NCI-H460 (cell line): ENCODE measurements at places on chromosomes 2 and 18.
A peak's percentile ranks its signal among the peaks of the same experiment; 100 is the strongest.

DNA sequence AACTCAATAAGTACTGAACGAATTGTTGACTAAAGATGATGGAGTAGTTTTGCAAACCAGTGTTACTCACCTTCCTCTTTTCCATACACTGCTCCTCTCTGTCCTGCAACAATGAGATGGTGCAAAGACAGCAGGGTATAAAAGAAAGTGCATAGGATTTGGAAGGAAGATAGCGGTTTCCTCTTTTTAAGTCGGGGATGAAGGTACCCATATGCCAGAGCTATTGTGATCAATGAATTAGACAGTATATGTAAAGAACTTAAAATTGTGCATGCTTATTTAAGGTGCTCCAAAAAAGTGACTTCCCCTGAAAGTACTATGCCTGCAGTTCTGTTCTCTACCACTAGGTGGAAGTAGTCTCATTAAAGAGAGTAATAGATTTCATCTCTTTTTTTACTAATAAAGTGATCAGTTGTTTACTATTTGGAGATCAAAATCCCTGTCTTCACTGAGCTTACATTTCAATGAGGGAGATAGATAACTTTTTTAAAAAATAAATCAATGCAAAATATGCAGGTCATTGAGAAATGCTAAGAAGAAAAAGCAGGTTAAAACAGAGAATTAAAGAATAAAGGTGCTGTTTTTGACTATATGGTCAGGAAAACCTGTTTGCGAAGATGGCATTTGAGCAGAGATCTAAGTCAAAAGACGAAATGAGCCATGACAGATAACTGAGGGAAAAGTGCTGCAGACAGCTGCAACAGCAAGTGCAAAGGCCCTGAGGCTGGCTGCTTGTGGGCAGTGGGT is 339.7 kb upstream of the SLC14A2 start:
- peak; percentile 6 for DNase-seq

DNA sequence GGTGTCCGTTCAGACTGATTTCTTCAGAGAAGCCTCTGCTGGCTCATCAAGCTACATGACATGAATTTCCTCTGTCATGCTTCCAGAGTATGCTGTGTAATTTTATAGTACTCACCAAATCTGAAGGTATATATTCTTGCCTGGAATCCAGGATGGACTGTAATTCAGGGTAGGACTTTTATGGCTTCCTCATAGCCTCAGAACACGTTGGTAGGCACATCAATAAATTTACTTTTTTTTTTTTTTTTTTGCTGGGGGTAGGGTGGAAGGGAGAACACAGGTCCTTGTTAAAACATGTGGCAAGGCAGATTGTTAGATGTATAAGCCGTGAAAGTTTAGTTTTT is 34.4 kb downstream of the MTA3 start:
- DNase-seq, result no peak

GRCh38 chr2:151761687-151762086 is 27.4 kb upstream of the NEB start:
- DNase-seq, result no peak

DNA sequence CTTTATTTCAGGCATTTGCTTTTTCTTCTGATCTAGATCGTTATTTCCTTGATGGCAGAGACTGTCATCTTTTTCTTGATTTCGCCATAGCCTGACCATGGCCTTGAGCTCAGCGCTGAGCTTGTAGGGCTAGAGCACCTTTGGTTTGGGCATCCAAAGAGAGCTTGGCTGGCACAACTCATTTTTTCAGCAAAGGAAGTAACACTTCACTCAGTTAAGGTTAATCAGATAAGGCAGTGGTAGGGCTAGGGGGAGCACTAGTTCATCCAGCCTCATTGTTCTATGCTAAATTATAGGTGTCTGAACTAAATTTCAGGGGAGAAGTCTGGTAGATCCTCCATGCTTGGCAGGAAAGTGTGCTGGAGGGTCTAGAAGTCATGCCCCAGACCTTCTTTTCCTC is 125.0 kb downstream of the SETBP1 start:
- DNase-seq, result no peak

DNA sequence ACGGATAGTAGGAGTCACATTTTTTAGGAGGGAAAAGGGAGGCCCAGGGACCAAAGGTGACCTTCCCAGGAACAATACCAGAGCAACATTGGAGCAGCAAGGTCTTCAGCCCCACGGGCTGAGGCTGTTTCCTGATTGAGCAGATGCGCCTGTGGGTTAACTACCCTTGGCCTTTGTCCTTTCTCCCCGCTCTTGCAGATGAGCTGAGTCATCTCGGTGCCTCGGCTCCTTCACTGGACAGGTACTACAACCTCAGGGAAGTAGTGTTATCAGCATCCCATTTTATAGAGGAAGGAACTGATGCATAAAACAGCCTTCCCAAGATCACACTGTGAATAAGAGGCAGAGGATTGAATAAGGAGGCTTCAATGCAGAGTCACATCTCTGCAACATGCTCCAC is 43.5 kb downstream of the DHRS9 start:
- no peak for DNase-seq

GRCh38 chr18:4020026-4020425 is 435.1 kb downstream of the DLGAP1 start:
- no peak for DNase-seq

DNA sequence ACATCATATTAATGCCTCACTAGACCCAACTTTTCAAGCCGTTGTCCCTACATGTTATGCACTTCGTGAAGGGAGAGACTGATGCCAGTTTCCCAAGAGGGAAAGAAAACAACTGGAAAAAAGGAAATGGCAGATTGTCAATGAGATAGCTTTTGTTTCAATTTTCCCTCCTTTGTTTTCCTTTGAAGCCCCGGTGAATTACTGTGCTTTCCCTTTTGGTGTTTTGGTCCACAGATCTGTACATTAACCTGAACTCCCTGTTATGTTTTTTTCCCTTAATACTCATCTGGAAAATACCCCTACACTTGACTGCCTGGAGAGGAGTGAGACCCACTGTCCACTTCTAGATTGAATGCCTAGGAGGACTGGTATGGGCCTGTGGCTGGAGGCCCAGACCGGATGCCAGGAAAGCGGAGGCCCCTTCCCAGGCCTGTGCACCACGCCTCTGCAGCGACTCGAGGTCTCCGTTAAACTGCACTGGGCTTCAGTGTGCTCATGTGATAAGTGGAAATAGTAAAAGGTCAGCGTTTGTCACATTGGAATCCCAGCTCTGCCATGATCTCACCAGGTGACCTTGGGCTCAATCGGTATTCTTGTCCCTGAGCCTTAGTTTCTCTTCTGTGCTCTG is 106.4 kb downstream of the GATA6 start:
- no peak for DNase-seq

- no peak for DNase-seq
Measured at GRCh38 chr2:237661799-237662328, 34.5 kb downstream of the LRRFIP1 start.

DNA sequence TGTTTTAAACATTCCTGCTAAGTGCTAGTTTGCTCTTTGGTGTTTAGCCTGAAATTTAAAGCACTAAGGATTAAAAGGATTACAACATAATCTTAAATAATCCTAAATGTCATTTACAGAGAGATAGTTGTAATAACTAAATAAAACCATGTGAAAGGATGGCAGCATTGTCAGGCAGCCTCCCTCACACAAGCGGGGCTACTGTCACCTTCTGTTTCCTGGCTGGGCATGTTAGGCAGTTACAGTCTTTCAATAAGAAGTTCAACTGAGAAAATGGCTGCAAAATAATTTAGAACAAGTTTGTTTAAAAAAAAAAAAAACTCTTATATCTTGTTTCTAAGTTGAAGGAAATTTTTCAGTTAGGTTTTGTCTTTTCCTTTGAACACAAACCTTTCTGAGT is 124.9 kb downstream of the ARHGAP15 start:
- no peak for DNase-seq

DNA sequence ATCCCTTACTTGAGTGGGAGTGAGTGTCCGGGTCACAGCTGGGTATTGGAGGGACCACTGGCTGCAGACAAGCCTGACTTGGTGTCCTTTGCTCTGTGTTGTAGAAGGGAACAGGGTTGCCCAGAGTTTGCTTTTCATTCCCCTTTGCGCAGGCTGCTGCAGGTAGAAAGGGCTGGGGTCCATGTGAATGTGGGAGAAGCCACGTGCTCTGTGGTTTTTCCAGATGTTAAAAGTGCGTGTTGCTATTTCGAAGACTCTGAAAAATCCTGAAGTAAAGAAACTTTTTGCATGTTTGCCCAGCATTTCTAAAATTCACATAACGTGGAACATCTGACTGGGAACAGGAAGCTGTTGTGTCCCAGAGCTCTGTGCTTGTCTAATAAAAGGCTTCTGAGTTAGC is 28.8 kb downstream of the GLI2 start:
- DNase-seq, result no peak

DNA sequence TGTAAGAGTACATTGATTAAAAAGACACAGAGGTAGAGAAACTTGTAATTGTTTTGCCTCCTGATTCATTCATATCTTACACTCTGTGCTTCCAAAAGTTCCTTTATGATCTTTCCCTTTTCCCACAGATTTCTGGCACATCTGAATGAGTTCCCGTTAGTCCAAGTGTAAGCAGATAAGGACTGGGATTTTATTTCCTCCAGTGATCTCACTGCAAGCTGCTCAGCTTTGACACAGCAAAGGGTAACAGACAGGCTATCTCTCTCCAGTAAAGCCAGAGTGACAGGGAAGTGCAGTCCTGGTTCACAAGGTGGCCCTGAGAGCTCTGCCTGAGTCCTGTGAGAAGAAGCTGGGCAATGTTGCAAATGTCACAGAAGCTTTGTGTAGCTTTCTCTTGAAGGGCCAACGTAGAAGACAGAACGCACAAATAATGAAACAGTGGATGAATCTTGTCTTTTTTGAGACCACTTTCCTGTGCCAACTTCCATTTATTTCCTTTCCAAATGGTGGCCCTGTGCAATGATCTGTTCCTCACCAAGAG is 32.5 kb upstream of the KCNE4 start:
- DNase-seq, result no peak

DNA sequence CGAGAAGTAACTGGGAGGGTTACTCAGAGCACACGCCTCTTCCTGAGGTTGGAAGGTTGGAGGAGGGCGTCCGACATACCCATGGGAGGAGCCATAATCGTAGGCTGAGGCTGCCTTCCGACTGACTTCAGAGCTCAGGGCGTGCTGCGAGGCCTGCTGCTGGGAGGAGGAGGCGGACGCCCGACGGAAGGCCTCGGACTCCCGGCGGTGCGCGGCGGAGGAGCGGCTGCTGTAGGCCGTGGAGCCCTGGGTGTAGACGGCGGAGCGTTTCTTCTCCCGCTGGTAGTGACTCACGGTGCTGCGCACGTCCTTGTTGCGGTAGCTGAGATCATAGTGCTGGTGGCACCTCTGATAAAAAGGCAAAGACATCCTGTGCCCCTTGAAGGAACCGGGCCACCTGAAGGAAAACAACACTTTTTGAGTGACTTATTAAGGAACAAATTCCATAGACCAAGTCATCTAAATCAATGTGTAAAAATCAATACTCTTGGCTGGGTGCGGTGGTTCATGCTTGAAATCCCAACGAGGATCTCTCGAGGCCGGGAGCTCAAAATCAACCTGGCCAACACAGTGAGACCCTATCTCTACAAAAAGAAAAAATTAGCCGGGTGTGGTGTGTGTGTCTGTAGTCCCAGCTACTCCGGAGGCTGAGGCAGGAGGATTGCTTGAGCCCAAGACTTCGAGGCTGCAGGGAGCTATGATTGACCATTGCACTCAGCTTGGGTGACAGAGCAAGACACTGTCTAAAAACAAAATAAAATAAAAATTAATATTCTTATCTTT is 4.7 kb downstream of the MYOM1 start:
- DNase-seq, result no peak

GRCh38 chr2:64750001-64750816 is 96.5 kb upstream of the SERTAD2 start:
- no peak for DNase-seq

- DNase-seq, result no peak
Measured at GRCh38 chr18:44186001-44186400, 494.7 kb upstream of the SETBP1 start.

- peak; percentile 91 for DNase-seq
Measured at GRCh38 chr18:3758531-3758930, 308.6 kb downstream of the TGIF1 start.

- no peak for DNase-seq
Measured at GRCh38 chr2:222827417-222827816, 33.4 kb upstream of the ACSL3 start.

GRCh38 chr2:229942671-229943070 is 20.4 kb downstream of the FBXO36 start:
- DNase-seq, result no peak

GRCh38 chr2:112644155-112644932 is 1.4 kb upstream of the SLC20A1 start:
- no peak for DNase-seq

- DNase-seq, result no peak
Measured at GRCh38 chr18:42931491-42931890, 184.0 kb downstream of the RIT2 start.

- DNase-seq, result no peak
Measured at GRCh38 chr2:215627771-215628170, 191.9 kb upstream of the FN1 start.

DNA sequence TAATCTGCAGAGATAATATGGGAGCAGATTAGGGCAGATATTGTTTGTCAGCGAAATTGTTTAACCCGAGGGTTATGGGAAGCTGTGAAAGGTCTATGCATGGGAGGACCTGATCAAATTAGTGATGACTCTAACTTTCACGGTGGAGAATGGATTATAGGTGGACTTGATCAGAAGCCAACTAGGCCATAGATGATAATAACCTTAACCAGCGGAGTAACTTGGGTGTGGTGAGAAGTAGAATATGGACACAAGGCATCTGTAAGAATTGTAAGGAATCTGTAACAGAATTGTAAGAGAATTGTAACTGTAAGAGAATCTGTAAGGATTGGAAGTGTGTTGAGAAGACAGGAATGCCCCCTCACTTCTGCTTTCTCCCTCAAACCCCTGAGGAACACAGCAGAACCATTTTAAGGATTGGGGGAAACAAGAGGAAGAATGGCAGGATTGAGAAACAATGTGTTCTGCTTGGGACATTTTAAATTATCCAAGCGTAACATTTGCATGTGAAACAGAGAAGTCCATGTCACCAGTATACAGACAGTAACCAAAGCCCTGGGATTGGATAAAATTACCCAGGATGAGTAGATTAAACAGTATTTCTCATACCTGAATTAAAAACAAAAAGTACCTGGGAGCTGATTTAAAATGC is 14.9 kb upstream of the SLC39A10 start:
- no peak for DNase-seq

DNA sequence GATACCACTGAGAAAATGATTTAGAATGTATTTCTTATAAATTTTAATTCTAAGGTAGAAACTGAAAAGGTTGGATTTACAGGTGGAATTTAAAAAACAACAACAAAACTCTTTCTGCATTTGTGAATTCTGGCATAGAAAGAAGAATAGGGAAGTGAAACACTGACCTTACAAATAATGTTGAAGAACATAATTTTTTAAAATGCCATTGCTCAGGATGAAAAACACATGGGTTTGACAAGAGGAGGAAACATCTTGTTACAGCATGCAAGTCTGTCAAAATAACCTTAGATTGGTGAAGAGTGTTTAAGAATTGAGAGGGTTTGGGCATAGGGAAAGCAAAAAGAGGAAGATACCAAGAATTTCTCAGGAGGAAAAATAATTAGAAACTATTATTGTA is 184.3 kb downstream of the UBE2E3 start:
- DNase-seq, result no peak

- DNase-seq, result no peak
Measured at GRCh38 chr2:54081574-54081973, 33.8 kb upstream of the ACYP2 start.
